ENCODE measurements at places on chromosomes 5 and 9.

- no peak for DNase-seq
Measured at GRCh38 chr9:129241725-129242124, 63.7 kb upstream of the IER5L start.

GRCh38 chr5:87765009-87765408 lies 352.3 kb upstream of the CCNH start:
- DNase-seq: no peak

GRCh38 chr5:145465474-145466263 lies 369.5 kb downstream of the PRELID2 start:
- DNase-seq: no peak

- DNase-seq: no peak
Measured at GRCh38 chr9:20002011-20002410, 213.2 kb upstream of the SLC24A2 start.

- no peak for DNase-seq
Measured at GRCh38 chr5:28110781-28111180, 1072.4 kb upstream of the CDH9 start.

DNA sequence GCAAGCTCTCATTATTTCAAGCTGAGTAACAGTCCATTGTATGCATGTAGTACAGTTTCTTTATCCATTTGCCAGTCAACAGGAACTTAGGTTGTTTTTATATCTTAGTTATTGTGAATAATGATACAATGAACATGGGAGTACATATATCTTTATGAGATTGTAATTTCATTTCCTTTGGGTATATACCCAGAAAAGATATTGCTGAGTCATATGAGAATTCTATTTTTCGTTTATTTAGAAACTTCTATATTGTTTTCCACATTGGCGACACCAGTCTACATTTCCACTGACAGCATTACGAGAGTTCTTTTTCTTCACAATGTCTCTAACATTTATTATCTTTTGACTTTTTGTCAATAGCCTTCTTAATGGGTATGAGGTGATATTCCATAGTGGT lies 477.8 kb upstream of the PAPPA start:
- DNase-seq: no peak

GRCh38 chr9:98907055-98907454 lies 36.7 kb upstream of the COL15A1 start:
- no peak for DNase-seq

DNA sequence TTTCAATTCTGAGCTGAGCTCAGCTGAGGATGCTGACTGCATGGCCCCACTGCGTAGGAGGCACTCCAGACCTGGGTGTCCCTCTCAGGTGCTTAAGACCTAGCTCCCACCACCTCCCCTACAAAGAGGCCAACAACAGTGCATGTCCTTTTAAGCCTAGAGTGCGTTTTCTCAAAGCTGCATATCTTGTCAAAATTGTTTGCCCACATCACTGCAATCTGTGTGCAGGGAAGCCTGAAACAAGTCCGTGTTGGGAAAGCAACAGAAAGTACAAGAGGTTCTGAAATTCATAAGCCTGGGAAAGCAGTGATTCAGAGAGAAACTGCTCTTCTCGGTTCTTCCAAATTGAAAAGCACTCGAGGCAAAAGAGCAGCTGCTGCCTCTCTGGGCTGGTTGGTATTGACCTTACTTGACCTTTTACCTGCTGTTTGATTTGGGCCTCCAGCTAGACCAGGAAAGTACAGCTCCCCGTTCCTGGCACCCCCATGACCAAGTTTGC lies 238.4 kb downstream of the NR2F1-AS1 start:
- DNase-seq: no peak

GRCh38 chr9:115445655-115446054 lies 327.7 kb upstream of the TNC start:
- DNase-seq: no peak

DNA sequence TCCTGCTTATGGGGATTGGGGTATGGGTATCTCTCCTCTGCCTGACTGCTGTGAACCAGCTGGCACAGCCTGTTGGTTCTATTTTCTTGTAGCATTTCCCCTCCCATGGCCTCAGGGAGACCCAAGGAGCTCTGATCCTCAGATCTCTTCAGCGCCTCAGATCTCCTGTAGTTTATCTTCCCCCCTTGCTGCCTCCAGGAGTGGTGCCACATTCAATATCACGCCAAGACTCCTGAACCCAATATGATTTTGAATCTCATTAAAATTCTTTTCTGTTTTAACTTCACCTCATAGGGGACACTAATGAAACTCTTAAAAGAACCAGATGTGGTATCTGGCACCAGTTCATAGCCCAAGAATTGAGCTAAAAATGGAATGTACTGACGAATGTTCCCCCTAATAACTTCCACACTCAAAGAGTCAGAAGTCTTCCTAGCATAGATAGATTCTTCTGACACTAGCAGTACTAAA lies 59.6 kb upstream of the LIFR start:
- no peak for DNase-seq

DNA sequence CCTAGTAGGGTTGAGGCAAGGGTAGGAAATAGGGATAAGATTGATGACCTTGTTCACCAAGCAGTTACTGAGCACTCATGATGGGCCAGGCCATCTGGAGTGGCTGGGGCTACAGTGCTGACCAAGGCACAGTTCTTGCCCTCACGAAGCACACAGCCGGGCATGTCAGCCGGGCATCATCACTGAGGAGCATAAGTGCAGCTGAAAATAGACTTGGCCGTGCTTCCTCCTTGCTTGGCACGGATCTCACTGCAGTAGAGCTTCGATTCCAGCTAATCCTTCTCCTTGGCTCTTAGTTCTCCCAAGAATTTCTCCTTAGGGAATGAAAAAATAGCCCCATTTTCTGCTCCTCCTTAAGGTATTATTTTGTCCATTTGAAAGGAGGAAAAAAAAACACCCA lies 116.6 kb downstream of the NMUR2 start:
- no peak for DNase-seq

DNA sequence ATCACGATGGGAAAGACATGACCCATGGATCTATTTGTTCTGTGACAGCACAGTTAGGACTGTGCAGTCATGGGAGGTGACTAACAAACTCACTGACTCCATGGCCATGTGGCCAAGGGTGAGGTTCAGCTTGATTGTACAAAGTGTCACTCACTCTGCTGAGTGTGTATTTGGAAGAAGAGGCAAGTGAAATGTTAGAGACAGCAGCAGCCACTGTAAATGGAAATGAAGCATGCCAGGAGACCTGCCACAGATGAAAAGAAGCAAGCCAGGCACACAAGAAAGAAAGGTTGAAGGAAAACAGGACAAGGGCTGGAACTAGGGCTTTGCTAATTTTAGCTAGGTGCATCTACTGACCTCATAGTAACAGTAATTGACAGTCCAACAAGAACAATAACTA lies 42.7 kb upstream of the PALM2AKAP2 start:
- DNase-seq: no peak
